ENCODE measurements at places on chromosomes 2 and 18.

DNA sequence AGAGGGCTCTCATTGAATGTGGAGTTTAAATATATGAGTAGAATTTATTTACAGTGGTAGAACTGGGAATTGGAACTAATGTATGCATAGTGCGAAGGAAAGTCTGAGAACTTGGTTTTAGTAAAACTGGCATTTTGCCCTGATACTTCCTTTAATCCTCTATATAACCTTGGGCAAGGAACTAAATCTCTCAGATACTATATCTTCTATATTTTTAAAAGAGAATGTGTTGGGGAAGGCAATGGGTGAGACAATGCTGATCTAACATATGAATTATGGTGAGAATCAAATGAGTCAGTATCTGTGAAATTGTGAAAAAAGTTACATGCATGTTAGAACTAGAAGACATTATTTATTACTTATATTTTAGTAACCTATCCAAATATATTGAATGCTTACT is 2109.4 kb upstream of the PIK3C3 start:
- no peaks in the 10 kb centered on the region for H3K27me3 ChIP-seq
- H3K4me3 ChIP-seq = no peak overlapping the region
- H3K36me3 ChIP-seq = no peaks in the 10 kb centered on the region

- H3K4me3 ChIP-seq = peak overlapping the region; percentile 89
- H3K4me1 ChIP-seq = peaks cover 4% of the 10 kb centered on the region
These were observed 1.8 kb downstream of the ZCCHC2 start for GRCh38 chr18:62524440-62525200.

- no peaks in the 10 kb centered on the region for H3K36me3 ChIP-seq
- peaks cover 10% of the 10 kb centered on the region for H3K4me1 ChIP-seq
- no peak overlapping the region for H3K27ac ChIP-seq
- no peak for DNase-seq
These were observed 158.0 kb downstream of the SMAD7 start for GRCh38 chr18:48792611-48793380.

DNA sequence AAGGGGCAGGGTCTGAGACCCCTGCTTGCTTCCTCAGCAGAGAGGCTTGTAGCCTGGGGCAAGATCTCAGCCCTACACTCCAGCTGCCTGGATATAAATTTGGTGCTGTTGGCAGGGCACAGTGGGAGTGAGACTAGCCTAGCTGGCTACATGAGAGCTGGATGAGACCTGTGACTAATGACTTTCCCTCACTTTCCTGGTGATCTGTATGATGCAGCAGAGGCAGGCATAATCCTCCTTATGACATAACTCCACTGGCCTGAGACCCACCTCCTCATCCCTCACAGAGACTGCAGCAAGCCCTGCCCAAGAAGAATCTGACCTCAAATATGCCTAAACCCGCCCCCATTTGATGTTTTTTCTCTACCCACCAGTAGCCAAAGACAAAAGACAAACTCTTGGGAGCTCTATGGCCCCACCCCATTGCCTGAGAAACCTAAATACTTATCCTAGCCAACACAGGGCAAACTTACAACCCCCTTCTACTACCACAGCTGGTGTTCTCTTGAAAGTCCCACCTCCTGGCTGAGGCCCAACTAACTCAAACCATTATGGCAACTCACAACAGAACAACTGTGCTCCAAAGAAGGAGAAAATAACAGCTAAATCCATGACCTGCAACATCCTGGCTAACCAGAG is 102.7 kb downstream of the NR4A2 start:
- no peak overlapping the region for H3K27ac ChIP-seq
- H3K4me1 ChIP-seq = no peaks in the 10 kb centered on the region
- no peak overlapping the region for H3K4me3 ChIP-seq

GRCh38 chr2:230893338-230893737 is 28.6 kb downstream of the ITM2C start:
- no peak for DNase-seq
- no peaks in the 10 kb centered on the region for H3K36me3 ChIP-seq
- H3K27ac ChIP-seq = no peak overlapping the region
- H3K4me3 ChIP-seq = no peak overlapping the region
- no peaks in the 10 kb centered on the region for H3K27me3 ChIP-seq

All from lung (tissue), 17 donors.